ENCODE measurements at places on chromosomes 4 and X. TPM values are rescaled to one million over a fixed set of nuclear protein-coding genes. Genes with fewer than 3 reads are reported as not detected.
A peak's percentile ranks its signal among the peaks of the same experiment; 100 is the strongest.

DNA sequence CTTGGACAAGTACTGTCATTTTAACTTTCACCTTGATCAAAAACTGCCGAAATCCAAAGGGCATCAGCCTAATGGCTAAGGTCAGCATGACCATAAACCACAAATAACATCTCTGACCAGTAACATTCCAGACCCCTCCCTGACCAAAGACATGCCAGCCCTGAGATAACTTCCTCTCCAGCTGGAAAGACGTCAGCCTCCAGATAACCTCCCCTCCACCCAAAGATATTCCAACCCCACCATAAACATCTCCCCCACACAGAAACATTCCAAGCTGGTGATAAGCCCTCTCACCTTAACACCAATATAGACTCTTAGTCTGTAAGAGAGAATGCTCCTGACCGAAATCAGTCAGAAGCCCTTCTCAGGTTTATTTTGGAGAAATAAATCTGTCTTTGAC lies 7.4 kb downstream of the PPP1R2C start:
- DNase-seq: no peak

GRCh38 chr4:112318239-112319142 lies 21.3 kb downstream of the ALPK1 start:
- peak; percentile 13 for DNase-seq

GRCh38 chrX:5194806-5195205 lies 1033.9 kb downstream of the NLGN4X start:
- DNase-seq: no peak

Gene ASB11
- not detected for total RNA-seq

- DNase-seq: no peak
Measured at GRCh38 chr4:38058151-38058550, 98.0 kb downstream of the PTTG2 start.

- DNase-seq: no peak
Measured at GRCh38 chr4:15913631-15913970, 24.9 kb downstream of the FGFBP1 start.

DNA sequence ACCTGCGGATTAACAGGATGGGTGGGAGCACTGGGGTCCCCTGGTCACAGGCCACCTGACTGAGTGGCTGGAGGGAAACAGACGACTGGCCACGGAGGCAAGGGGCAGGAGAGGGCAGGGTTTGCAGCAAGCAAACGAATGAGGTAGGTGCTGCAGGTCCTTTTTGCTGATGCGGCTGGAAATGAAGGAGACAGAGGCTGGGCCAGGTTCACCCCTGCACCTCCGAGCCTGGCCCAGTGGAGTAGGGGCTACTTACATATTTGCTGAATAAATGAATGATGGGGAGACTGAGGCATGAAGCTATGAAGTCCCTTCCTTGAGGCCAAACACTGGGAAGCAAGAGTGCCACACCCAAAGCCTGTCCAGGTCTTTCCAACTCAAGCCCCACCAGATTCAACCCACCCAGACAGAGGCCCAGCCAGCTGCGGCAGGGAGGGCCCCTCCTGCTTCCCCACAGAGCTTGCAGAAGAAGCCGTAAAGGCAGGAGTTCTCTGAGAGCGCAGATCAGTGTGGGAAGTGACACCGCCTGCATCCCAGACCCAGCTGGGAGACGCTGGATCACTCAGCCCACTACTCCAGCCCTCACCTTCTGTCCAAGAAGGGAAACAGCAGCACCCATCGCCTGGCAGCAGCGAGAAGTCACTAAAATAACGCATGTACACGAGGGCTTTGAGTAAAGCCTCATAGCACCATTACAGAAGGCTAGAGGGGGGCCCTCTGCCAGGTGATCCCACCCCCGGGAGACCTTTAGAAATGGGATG lies 36.1 kb upstream of the C4orf50 start:
- DNase-seq: no peak

DNA sequence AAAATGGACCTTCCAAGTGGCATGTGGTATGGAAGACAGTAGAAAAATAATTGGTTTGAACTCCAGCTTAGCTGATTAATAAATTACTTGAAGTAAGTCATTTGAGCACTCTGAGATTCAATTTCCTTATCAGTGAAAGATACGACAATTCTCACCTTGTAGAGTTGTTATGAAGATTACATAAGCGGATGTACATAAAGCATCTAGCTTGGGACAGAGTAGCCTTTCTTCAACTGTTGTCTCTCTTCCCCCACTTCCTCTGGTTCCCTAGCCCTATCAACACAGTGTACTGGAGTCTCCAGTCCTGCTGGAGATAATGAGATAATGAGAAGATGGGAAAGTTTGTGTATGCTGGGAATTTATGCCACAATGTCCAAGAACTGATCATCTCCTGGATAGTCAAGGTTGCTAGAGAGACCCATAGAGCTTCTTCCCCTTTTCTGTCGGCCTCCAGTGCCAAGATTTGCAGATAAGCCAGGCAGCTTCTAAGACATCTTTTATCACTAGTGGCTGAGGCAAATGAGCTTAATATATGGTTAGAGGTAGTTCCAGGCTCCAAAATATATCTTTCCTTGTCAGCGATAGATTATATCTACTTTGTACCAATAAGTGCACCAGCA lies 33.9 kb downstream of the VSIG4 start:
- no peak for DNase-seq

DNA sequence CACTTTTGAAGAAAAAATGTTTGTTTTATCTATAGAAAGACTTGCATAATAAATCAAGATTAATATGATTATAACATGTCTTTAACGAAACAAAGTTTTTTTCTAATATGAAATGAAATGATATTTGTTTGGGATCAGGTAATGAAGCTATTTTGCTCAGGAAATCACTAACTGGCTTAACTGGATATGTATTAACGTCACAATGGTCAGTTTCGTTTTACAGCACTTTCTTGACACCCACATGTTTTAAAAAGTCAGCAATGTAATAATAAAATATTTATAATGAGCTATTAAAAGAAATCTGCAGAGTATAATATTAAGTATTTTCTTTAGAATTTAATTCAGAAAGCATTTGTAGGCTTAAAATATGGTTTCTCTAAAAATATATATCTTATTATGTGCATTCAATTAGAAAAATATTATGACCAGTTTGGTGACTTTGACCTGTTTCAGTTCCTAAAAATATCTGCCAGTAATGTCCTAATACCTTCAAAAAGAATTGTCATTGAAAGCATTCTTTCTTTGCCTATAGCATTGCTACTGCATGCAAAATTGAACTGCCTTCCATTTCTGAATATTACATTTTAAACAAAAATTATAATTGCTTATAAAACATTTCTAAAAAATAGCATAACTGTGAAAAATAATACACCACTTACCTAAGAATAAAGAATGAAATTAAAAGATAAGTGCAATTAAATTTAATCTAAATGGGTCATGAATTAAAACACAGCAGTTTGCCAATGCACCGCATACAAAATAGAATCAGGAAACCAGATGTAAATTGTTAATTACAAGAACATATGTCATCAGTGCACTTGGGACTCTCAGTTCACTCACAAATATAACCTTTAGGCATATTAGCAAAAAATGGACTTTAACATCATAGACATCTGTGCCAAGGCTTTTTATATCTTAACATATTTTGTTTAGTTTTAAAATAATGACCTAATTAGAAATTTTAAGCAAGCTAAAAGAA lies 31.6 kb downstream of the TIGD2 start:
- no peak for DNase-seq

Gene CXorf49
- total RNA-seq: not detected

- DNase-seq: peak; percentile 24
Measured at GRCh38 chrX:150364347-150365050, 1.4 kb downstream of the MAMLD1 start.

DNA sequence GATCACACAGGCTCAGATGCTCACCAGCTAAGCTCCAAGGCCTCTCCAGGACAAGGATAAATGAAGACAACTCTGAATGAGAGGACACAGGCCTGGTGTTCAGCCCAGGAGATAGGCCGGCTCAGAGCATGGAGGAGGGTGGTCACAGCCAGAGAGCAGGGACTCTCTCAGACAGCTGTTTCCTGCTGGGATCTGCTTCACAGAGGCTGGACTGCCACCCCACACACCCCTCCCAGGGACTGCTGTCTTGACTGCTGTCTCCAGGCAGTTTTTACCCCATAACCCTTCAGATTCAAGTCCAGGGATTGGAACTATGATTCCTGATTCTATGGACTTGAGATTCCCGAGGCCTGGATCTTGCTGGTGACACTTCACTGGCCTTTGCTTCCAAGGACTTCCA lies 89.0 kb downstream of the SMIM20 start:
- DNase-seq: no peak

Gene MSANTD1
- 2.4 TPM for total RNA-seq

Gene PLS3
- 0.99 TPM for total RNA-seq

All from activated T-cell treated with anti-CD3 and anti-CD28 coated beads, Interleukin-2, amount 50 U/mL, for 72 hours (primary cell).